ENCODE measurements at places on chromosomes 3 and 15.

GRCh38 chr15:67843571-67844387, 3.9 kb upstream of the RNU6-1 start:
- DNase-seq = no peak

DNA sequence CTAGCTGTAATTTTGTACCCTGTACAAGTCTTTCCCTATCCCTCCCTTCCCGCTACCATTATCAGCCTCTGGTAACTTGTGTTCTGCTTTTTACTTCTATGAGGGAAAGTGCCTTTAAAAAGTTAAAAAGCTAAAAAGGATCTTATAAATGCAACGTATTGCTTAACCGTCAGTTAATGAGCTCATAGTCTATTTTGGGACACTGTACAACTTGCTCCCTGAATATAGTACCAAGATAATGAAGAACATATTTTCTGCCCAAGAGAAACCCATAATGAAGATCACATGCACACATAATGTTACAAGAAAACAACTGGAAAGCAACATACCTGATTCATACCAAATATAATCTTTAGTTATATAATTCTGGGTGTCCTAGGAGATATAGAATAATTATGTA, 22.6 kb downstream of the ZIC1 start:
- DNase-seq = no peak

DNA sequence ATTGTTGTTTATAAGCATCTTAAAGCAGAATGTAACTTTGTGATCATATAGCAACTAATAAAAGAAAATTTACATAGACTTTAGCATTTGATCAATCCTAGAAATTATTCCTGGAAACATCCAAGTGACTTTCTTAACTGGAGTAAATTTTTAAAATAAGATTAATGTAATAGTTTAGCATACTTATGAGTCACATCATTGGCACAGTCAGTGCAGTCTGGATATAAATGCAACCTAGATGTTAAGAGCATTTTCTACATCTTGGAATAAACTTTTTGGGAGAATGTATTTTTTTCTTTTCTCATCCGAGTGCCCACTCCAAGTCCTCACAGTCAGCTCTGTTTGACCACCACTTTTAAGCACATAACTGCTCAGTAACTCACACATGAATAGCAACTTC, 324.6 kb upstream of the PLSCR5 start:
- no peak for DNase-seq

GRCh38 chr3:11719406-11720303, 75.9 kb upstream of the VGLL4 start:
- DNase-seq = peak; percentile 16

DNA sequence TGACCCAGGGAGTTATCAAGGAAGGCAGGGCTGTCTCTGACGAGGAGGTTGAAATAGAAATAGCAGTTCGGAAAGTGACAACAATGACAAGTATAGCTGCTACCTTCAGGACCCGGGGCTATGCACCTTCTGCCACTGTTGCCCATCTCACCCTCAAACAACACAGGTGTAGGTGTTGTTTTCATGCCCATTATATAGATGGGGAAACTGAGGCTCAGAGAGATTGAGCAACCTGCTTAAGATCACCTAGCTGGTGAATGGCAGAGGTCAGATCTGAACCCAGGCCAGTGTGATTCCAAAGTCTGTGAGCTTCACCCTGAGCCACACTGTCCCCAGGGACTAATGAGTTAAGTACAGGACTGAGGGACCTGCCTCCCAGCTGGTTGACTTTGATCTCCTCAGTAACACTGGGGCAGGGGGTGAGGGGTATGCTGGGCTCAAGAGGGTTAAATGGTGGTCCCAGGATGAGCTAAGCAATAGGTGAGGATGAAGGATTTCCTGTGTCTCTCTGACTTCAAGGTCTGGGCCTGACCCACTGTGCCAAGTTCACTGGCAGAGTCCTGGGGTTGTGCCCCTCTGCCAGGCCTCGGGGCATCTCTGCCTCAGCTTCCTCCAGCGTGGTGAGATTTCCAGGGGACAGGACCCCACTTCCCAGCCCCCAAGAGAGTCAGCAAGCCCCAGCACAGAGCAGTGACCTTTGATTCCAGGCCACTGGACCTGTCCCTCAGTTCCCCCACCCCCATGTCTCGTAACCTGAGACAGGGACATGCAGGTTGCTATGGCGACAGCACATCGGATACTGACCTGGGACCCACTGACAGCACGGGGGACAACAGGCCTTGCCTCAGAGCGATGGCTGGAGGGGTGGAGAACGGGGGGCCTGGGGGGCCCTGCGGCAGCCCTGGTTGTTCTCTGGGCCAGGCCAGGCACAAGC, 35.0 kb downstream of the ATP2B2 start:
- DNase-seq = no peak

DNA sequence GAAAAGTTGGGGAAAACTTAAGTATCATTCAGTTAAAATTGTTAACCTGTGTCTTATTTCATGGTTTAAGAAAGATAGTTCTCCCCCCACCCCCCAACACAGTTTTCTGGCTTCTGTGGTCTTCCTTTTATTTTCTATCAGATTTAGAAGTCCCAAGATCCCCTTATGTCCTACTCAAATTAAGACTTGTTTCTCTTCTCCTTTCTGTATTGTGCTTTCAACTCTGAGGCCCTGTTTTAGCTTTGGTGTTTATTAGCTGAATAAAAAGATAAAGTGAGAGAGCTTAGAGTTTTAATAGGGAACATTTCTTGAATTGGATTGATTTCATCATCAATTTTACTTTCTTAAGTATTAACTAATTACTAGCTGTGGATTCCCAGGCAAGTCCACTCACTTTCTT, 62.6 kb downstream of the AKAP13 start:
- no peak for DNase-seq

GRCh38 chr15:40826423-40827075, 2.0 kb downstream of the PPP1R14D start:
- DNase-seq = no peak

DNA sequence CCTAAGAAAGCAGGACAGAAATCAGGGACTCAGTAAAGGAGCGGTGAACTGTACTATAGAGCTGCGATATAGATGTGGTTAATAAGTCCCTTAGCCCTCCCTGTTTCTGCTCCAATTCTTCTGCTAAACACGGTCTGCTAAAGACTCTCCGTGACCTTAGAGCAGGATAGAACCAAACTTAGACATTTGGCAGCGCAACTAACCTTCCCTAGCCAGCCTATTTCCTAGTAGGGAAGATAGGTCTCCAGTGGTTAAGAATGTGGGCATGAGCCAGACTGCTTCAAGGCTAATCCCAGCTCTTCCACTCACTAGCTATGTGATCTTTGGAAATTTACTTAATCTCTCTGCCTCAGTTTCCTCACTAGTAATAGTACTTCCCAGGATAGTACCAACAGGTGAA, 193.6 kb upstream of the IL12A start:
- DNase-seq = no peak

GRCh38 chr3:46399557-46399956, 7.3 kb downstream of the CCR5AS start:
- no peak for DNase-seq

GRCh38 chr3:157906627-157907026, 199.6 kb downstream of the SHOX2 start:
- no peak for DNase-seq

- no peak for DNase-seq
Observed at GRCh38 chr15:77546050-77546501, 86.6 kb downstream of the LINGO1 start.

DNA sequence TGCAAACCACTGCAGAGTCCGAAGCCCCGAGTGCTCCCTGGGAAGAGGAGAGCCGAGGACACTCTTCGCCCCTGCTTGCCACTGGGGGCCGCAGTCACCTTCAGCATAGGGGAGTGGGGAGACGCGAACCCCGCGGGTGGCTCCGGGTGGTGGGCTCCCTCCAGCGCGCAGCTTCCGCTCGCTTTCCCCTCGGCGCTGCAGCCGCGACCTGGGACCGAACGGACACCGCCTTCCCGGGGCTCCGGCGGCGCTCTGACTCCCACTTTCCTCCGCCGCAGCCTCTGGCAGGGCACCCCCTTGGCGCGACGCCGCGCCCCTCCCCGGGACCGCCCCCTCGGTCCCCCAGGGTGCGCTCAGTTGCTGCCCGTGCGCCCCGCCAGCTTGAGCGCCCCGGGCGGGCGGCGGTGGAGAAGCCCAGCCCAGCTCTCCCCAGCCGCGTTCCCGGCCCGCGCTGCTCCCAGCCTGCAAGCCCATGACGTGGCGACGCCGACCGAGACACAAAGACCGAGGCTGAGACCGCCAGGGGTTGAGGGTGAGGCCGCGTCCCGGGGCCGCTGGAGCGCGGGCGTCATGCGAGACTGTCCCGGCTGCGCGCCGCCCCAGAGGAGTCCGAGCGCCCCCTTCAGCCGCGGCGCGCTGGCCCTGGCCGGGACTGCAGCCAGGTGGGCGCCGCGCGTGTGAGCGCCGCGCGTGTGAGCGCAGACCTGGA, at the start of gene MINAR1:
Gene MINAR1 (plus strand): TSS at position 701 of the 709 bp plus-strand sequence. CDS start 23,812 bp downstream, outside the sequence.
- DNase-seq = no peak

Measured in NCI-H1092 (cell line).